Panc1 (cell line): ENCODE measurements at places on chromosomes 7 and 10. TPM values are rescaled to one million over a fixed set of nuclear protein-coding genes. Genes with fewer than 3 reads are reported as not detected.

The C7orf33 gene
- not detected for total RNA-seq

The DKK1 gene
- total RNA-seq: 563 TPM

The PRRT4 gene
- 0.77 TPM for total RNA-seq

The TSPAN33 gene
- total RNA-seq: 5.4 TPM

The NPC1L1 gene
- total RNA-seq: not detected

The ZPBP gene
- not detected for total RNA-seq

The C10orf62 gene
- not detected for total RNA-seq
